Stimulated activated CD4-positive, alpha-beta T cell treated with anti-CD3 and anti-CD28 coated beads, Interleukin-1b, Interleukin-23, amount 100 ng/mL, for 24 hours (primary cell): ENCODE measurements at places on chromosomes 6 and 20.

GRCh38 chr20:20430066-20430465 is 62.2 kb downstream of the INSM1 start:
- DNase-seq, result no peak

DNA sequence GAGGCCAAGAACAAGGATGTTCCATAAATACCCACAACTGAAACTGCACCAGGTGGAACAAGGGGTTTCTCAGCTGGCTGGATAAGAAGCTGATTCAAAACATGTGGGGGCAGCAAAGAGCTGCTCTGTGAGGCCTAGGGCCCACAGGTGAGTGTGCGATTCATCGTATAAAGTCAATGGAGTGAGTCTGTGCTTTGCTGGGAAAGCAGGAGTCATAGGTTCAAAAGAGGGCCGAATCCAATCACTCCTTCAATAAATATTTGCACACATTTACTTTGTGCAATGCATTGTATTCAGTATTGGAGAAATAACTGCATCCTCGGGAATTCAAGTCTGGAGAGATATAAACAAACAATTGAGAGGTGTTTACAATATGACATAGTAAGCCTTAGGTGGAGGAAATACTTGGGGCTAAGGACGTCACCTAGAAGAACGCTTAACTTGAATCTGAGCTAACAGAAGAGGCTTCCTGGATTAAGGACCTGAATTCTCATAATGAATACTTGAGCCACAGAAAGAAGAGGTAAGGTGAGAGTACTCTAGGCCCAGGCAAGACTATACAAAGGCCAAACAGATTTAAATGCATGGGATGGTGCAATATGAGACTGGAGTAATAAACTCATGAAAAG is 83.7 kb upstream of the TMEM30A start:
- no peak for DNase-seq

DNA sequence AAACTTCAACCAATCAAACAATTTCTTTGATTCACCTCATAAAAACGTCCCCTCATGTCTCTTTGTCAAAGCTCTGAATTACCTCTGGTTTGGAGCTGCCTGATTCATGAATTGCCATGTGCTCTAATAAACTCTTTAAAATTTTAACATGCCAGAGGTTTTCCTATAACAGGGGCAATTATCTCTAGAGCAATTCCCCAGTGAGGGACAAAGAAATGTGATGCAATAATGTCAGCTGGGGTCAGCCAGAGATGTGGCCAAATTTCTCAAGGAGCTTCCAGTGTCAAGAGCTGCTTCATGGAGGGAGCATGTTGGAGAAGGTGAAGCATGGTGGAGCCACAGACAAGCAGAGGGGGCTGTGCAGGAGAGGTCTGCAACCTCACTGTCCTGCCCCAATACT is 38.7 kb upstream of the RFPL4B start:
- DNase-seq, result no peak

GRCh38 chr20:10654630-10655029 is 19.2 kb downstream of the JAG1 start:
- no peak for DNase-seq

GRCh38 chr6:18352842-18353241 is 34.3 kb upstream of the RNF144B start:
- no peak for DNase-seq
